Upper lobe of right lung (tissue), 1 donor: ENCODE measurements at places on chromosomes 12 and 14. TPM values are rescaled to one million over a fixed set of nuclear protein-coding genes. Genes with fewer than 3 reads are reported as not detected.

SLC35F4 gene
- not detected for total RNA-seq

GRCh38 chr12:4037747-4038312 lies 164.6 kb upstream of the PARP11 start:
- no peak for DNase-seq

DNA sequence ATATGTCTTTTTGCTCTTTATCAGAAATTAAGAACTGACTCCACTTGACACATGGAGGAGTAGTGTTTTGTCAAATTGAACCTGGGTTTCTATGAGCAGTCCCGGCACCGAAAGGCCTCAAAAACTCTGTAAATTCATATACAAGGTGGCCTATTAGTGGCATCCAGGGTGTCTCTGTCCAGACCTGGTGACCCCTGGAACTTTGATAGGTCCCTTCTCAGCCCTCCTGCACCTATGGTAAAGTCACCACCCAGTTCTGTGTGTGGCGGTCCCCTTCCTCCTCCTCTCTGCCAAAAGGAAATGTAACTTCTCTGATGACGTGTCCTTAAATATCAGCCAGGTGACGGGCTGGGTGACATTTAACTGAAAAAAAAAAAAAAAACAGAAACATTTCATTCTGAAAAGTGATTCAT lies 204.0 kb upstream of the FOXN3 start:
- DNase-seq, result no peak

LMNTD1 gene
- not detected for total RNA-seq

DNA sequence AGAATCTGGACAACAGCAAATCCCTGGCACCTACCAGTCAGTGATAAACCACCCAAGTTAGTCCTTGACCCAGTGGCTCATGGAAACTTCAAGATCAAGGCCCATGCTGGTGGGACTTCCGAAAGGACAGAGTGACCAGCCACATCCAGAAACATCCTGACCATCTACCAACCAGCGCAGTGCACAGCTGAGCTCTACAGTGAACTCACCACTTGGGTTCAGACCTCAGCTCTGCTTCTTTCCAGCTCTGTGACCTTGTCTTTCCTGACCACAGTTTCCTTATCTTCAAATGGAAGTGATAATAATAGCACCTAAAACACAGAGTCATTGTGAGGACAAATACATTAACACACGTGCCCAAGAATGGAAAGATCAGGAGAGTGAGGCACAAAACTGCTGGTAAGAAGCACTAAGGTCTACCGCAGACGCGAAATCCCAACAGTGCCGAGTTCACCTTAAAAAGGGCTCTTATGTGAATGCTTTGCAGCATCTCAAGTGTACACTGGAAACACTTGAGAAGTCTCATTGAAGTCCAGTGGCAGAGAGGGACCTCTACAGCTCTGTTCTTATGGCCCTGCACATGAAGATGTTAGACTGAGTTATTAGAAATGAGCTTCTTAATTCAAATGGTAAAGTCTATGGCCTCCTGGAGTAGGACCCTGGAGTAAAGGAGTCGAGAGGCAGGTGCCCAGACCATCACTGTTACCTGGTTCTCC lies 128.8 kb downstream of the CCDC60 start:
- DNase-seq, result no peak
